ENCODE measurements at places on chromosomes 7 and 10.

- DNase-seq: no peak
These were observed 137.5 kb downstream of the ZNF365 start for GRCh38 chr10:62511656-62512055.

GRCh38 chr10:100808876-100809275, 63.5 kb downstream of the PAX2 start:
- DNase-seq: no peak

GRCh38 chr10:33145451-33146188, 187.6 kb upstream of the ITGB1 start:
- no peak for DNase-seq

DNA sequence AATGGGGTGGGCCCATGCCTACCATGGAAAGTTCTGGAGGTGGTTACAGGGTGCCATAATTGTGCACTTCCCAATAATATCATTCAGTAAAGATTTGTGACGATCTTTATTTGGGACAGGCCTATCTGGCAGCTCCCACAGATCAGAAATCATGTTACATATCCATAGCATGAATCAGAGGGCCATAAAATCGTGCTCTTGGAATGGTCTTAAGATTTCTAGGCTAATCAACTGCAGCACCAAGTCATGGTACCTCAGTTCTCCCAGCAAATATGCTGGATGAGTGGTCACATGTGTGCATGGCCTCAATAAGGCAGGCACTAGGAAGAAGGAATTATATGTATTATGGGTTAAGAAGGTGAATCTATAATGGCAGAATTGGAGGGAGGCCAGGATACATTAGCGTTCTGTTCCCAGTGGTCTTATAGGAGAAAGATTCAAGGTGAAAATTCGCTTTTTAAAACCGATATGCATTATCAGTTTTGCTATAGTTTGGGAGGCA, 134.7 kb downstream of the NRP1 start:
- DNase-seq: no peak

DNA sequence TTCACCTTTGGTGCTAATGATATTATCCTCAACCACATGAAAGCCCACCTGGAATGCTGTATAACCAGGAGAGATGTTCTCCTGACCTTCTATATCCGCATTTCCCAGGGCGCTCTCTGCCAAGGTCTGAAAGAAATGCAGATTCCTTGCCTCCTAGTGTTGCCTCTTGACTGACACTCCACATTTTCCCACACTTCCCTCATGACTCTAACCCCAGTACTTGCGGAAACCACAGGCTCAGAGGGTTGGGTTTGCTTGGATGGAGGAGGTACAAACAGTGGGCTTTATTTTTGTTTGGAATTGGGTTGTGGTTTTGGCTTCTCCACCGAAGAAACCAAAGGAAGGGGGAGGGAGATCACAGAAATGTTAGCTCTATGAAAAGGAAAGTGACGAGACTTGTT, 222.9 kb upstream of the CELF2 start:
- DNase-seq: no peak

DNA sequence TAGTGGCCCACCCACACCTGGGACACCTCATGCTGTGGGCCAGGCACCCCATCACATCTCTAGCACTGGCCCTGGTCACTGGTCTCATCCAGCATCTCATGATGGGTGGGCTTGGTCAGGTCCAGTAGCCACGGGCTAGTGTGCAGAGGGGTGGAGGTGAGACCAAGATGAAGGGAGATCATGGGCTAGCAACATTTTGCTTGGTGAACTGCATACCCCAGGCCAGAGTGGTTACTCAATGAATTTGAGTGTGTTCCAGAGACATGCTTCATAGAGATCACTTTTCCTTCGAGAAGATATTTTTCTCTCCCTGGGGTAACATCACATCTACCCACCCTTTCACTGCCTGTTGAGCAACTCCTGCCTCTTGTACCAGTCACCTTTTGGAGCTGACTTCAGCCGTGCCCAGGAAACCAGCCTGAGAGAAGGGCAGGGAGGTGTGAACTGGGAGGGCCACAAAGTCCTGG, 44.2 kb downstream of the MINDY4 start:
- DNase-seq: no peak

- no peak for DNase-seq
These were observed 96.4 kb downstream of the KCNMA1 start for GRCh38 chr10:77541247-77541646.

DNA sequence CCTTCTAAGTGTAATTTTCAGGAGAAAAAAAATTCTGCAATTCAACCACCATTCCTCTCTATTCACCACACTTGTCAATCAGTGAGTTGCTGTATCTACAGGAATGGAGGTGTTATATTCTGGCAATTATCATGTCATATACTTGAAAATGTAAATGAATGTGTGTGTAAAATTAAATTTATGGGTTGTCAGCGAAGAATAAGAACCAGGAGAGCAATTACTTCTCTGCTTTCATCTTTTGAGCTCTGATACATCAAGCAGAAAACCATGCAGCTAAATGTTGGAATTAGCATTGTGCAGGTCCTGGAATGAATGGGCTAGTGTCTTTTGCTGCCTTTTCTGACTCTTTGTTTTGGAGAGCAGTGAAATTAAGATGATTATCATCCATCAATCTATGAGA, 207.6 kb downstream of the FOXP2 start:
- DNase-seq: peak; percentile 45

- DNase-seq: no peak
These were observed 1012.3 kb upstream of the PHF14 start for GRCh38 chr7:9961161-9961922.

DNA sequence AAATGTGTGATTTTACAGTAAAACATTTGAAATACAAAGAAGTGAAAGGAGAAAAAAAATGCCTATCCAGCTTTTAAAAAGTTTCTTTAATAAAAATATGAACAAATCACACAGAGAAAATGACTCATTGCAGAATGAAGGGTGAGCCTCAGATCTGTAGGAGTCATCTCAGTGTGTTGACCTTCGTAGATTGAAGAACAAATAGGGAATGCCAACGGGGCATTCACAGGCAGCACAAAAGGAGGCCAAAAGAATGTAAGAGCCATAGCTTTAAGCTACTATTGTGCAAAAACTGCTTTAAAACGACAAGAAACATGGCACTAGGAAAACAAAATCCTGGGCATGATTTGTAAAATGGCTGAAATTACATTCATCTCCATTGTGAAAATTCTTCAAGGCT, 782.7 kb upstream of the CELF2 start:
- DNase-seq: no peak

GRCh38 chr10:61487506-61487905, 34.3 kb upstream of the TMEM26 start:
- no peak for DNase-seq

- DNase-seq: no peak
These were observed 61.7 kb upstream of the CNTNAP2 start for GRCh38 chr7:146054909-146055308.

- DNase-seq: no peak
These were observed 76.6 kb upstream of the PFKP start for GRCh38 chr10:2990764-2991163.

- no peak for DNase-seq
These were observed 106.4 kb upstream of the TCF7L2 start for GRCh38 chr10:112843623-112844022.

DNA sequence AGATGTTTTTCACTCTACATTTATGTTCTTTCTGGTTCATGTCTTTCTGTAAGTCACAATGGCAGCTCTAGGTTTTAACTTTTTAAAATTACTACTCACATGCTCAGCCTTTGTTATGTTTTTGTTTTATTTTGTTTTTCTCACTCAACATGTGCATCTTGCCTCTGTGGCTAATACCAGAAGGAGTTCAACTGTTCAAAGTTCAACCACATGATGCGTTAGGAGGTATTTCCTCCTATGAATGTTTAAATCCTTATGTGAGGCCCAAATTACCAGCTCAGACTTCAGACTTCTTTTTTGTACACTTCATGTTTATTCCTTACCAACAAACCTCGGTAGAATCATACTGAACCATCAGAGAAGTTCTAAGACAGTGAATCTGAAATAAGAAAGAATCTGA, 151.6 kb downstream of the MALRD1 start:
- DNase-seq: no peak

DNA sequence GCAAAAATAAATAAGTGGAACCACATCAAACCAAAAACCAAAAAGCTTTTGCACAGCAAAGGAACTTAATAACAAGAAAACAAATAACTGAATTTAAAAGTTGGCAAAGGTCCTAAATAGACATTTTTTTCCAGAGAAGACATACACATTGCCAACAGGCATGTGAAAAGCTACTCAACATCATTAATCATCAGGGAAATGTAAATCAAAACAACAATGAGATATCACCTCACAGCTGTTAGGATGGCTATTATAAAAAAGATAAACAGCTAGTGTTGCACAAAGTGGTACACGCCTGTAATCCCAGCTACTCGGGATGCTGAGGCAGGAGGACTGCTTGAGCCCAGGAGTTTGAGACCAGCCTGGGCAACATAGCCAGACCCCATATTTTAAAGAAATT, 2.2 kb upstream of the SUN3 start:
- DNase-seq: no peak

GRCh38 chr10:97850446-97850845, 803 bp downstream of the GOLGA7B start:
- no peak for DNase-seq

DNA sequence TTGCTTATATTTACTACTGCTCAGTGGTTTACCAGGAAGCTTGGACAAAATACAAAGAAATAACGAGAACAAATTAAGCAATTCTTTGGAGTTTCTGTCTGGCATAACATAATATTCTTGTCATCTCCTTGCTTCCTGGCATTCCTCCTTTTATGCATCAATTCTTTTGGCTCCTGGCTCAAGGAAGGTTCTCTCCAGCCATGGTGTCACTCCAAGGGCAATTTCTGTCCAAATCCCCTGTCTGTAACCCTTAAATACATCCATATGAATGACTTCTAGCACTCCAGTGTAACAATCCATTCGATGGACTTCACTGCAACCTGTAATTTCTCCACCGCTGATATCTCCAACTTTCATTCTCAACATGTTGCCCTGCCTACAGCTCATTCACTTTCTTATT, 617.7 kb upstream of the ANKRD30A start:
- DNase-seq: no peak

GRCh38 chr7:46071601-46072000, 150.5 kb upstream of the IGFBP3 start:
- DNase-seq: no peak

DNA sequence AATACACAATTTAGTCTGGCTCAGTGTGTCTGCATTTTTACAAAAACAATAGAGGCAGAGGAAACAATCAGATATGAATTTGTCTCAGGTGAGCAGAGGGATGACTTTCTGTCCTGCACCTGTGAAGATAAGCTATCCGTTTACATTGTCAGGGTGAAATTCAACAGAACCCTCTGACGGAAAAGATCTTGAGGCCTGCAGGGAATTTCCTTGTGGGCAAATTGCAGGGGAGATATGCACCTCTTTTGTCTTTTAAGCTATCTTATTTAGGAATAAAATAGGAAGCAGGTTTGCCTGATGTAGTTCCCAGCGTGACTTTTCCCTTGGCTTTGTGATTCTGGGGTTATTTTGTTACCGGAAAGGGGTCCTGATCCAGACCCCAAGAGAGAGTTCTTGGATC, 325.1 kb downstream of the GALNT17 start:
- no peak for DNase-seq

DNA sequence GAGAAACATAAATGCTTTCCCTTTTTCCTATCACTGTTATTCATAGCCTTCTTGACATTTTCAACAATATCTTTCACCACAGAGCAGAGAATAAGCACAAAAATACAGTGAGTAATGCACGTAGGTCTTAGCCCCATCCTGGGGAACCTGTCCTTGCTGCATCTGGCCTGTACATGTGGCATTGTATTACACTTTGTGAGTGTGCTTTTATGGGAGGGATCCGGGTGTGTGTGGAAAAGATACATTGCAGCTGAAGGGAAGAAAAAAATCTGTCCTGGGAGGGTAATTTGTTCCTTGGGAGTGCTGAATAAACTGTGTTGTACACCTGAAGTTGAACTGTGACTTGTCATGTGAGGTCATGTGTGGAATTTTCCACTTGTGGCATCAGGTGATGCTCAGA, 422.7 kb upstream of the LRGUK start:
- no peak for DNase-seq

DNA sequence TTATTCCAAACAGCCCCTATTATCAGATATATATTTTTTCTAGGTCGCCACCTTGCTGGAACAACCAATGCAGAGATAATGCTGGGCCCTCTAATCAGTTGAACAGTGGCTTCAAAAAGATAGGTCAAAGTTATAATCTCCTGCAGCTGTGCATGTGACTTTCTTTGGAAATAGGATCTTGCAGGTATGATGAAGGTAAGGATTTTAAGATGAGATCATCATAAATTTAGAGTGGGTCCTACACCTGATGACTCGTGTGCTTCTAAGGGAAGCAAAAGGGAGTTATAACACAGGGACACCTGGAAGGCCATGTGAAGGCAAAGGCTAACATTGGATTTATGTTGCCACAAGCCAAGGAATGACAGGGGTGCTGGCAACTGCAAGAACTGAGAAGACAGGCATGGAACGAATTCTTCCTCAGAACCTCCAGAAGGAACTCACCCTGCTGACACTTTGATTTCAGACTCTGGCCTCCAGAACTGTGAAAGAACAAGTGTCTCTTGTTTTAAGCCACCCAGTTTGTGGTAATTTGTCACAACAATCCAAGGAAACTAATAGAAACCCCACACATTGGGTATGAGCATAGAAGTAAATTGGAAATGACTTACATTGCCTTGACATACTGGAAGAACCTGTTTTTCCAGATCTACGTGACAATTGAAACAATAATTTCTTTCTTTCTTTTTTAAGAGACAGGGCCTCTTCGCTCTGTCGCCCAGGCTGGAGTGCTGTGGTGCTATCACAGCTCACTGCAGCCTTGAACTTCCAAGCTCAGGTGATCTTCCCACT, 34.4 kb downstream of the CCDC71L start:
- peak; percentile 92 for DNase-seq

DNA sequence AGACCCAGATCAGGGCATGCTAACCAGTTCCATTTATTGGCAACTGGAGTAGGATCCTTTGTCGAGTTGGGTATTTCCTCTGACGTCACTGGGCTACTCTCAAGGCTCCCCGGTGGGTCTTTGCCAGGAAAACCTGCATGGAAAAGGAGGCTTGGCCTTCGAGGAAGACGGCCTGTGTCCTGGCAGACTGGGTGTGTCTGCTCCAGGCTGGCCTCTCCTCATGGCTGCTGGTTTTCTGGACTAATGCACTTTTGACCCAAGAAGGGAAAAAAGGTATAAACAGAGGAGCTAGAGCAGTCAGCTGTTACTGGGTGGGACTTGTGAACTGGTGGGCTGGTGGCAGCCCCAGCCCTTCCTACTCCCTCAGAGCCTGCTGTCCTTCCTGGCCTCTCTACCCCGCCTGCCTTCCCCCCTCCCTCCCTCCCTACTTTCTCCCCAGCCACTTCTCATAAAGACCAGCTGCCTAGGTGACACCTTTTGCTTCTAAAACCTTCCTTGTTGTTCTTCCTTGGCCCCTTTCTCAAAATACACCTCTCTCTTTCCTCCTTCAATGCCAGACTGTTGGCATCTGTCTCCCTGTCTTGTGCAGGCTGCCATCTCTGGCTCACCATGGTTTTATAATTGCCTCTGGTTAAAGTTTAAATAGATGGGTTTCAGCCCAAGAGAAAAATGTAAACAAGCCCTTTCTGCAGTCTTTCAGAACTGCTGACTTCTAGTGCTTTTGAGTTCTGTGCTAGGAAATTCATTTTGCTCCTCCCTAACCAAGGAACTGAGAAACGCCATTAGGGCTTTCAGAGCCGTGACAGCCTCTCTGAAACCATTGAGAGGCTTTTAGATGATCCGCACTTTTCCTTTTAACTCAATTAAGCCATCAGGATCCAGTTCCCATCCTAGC, 101.8 kb upstream of the MKLN1 start:
- no peak for DNase-seq

Measured in NCI-H526 treated with DMSO at 0.1 percent for 48 hours (cell line).